ENCODE measurements at places on chromosomes 1 and 21. TPM values are rescaled to one million over a fixed set of nuclear protein-coding genes. Genes with fewer than 3 reads are reported as not detected.

GRCh38 chr1:119004781-119005180 is 16.6 kb upstream of the TBX15 start:
- H3K4me3 ChIP-seq = no peak overlapping the region
- no peaks in the 10 kb centered on the region for H3K36me3 ChIP-seq
- H3K27ac ChIP-seq = no peak overlapping the region
- H3K27me3 ChIP-seq = peaks cover 87% of the 10 kb centered on the region
- H3K4me1 ChIP-seq = peaks cover 59% of the 10 kb centered on the region

- no peaks in the 10 kb centered on the region for H3K4me1 ChIP-seq
- no peak overlapping the region for H3K4me3 ChIP-seq
- H3K27ac ChIP-seq = no peak overlapping the region
- H3K36me3 ChIP-seq = no peaks in the 10 kb centered on the region
- no peaks in the 10 kb centered on the region for H3K27me3 ChIP-seq
Observed at GRCh38 chr1:31570228-31570627, 6.1 kb upstream of the TINAGL1 start.

GRCh38 chr1:17121881-17122280 is 2.6 kb upstream of the PADI2 start:
- H3K27me3 ChIP-seq = peaks cover 21% of the 10 kb centered on the region
- H3K36me3 ChIP-seq = no peaks in the 10 kb centered on the region
- DNase-seq = no peak
- no peak overlapping the region for H3K4me3 ChIP-seq

Gene CAMK1G
- 0.21 TPM for total RNA-seq

Gene SPRR2G
- not detected for total RNA-seq

Gene PIK3CD
- total RNA-seq = 8.2 TPM

Gene HMGCS2
- total RNA-seq = not detected
